ENCODE measurements at places on chromosomes 12 and 14.

DNA sequence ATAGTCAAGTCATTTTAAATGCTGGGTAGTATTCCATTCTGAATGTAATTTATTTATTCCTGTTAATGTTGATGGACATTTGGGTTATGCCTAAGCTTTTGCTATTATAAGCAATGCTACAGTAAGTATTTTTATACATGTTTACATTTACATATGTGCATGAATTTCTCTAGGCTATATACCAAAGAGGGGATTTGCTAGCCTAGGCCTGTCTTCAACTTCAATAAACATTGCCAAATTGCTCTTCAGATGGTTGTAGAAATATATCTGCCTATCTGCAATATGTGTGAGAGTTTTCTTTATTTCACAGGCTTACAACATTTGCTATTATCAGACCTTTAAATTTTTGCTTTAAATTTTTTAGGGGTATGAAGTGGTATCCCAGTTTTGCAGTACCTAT lies 87.0 kb downstream of the MIPOL1 start:
- no peak for DNase-seq

DNA sequence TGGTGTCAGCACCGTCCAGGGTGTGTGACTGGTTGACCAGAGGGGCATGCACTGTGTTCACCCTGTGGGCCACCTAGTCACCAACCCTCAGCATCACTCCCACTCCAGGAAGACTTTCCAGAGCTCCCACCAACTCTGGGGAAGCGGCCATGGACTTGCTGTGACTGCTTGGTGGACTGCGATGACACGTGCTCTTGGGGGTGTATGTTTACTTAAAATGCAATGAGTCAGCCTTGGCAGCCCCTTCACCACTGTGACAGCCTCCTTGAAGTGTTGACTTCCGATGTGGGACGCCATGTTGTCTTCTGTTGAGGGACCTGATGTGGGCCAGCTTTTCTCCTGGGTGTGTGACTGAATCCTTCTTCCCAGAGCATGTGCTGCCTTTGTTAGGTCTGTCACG lies 151.1 kb upstream of the RTL1 start:
- no peak for DNase-seq

- DNase-seq = no peak
These were observed 25.5 kb downstream of the YEATS4 start for GRCh38 chr12:69385038-69385437.

- no peak for DNase-seq
These were observed 201.6 kb upstream of the NUDT4 start for GRCh38 chr12:93176165-93176564.

DNA sequence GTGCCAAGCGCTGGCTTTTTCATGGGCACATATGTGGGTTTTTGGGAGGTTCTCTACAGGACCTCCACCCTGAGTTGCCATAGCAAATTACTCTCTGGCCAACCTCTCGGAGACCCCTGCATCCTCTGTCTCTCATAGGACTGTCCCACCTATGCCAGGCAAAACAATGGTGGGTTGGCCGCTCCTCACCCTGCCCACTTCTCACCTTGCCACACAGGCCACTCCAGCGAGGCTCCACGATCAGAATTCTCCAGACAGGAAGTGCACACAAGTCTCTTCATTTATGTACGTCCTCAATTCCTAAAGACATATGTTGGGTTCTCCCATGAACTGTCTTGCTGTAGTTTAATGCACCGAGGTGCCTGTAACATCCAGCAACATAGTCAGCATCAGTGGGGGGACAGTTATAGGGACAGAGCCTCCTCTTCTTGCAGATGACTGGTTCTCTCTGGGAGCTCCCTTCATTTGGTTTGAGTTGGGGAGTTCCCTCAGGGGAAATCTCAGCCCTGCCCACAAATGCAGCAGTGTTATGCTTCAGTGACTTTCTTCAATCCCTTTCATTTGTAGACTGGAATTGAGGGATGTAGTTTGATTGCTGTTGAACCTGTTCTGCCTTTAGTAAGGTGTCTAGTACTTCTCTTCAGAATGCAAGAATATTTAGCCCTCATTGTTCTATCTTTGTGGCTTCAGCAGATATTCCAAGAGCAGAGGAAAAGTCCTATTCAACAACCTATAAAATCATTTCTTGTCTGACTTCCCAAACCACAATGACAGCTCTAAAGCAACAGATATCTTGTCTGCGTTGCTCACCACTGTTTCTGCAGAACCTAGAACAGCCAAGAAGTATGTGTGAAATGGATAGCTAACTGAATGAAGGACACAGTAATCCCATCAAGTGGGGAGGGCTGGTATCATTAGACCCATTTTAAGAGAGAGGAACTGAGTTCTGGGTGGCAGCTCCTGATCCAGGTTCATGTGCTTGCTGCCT lies 2.8 kb upstream of the LTBP2 start:
- DNase-seq = no peak

DNA sequence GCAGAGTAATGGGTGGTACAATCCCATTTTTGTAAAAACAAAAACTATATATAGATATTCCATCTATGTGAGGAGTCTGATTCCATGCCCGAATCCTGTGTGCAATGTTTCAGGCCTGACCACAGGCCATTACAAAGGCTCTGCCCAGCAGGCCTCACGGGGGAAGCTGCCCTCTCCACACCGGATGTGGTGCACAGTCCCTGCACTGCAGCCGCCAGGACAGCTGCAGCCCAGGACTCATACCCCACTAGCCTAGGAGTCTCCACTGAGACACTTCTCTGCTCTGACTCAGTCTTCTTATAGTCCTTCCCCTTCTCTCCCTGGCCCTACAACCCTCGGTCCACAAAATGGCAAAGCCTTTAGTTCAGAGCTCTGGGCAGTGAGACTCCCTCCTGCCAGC lies 190.4 kb downstream of the PPM1H start:
- DNase-seq = no peak

DNA sequence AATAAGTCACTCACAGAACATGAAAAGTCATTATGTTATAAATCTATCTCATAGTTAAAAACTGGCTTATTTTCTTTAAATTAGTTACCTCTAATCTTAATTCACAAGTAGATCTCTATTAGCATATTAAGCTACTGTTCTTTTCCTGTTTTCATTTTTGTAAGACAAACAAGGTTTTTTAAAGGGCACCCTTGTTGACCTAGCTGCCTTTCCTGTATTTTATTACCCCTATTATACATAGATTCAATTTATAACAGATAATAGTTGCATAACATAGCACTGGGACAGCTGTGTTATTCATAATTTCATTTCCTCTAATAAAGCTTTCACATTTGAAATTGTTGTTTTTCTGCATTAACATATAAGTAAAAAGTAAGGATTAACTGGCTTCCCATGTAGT lies 1500.7 kb upstream of the FLRT2 start:
- no peak for DNase-seq

DNA sequence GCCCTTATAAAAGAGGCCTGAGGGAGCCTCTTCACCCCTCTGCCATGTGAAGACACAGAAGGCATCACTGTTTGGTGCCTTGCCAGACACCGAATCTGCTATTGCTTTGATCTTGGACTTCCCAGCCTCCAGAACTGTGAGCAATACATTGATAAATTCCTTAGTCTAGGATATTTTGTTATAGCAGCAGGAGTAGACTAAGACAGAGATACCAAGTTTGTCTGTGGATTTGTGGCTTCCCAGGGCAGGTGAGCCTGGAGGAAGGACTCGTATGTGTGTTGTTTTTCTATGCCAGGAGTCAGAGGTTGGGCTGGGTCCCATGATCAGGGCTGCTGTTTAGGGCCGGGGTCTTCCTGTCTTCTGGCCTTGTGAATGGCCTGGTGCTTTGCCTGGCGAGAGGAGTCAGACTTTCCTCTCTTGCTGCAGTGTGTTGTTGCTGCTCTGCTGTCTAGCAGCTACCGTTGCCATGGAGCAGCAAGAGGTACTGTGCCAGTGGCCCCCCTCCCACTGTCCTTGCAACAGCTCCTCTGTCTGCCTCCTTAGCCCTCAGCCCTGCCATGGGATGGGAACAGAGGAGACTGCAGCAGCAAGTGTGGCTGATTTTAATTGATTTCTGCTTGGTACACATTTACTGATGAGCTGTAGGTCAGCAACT lies 111.2 kb downstream of the CHST11 start:
- DNase-seq = no peak

GRCh38 chr12:52087961-52088820 lies 8.7 kb downstream of the SMIM41 start:
- no peak for DNase-seq

DNA sequence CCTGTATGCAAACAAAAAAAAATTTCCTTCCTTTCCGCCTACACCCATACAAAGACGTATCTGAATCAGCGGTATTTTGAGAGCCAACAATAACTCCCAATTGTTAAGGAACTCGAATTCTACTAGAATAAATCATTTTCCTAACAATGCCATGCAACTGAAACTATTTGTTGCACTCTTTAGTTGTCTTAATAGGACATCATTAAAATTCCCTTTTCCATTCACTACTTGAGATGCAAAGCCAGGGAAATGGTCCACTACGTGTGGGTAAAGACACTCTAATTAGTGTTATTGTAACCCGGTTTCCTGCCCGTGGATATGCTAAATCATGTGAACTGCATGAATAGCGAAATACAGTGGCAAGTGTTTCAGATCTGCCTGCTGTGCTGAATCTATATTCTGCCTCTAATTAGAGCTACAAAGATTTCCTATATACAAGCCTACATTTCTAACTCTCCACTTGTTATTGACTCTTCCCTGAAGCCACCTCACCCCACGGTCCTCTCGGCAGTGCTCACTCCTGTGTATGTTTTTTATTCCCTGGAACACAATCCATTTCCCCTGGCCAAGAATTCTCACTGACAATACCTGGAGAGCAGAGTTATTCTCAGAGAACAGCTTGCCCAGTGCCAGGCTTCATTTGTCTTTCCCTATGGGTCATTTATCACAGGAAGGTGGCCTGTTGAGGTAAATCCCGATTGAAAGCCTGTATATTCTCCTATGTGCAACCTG lies 168.3 kb downstream of the PAWR start:
- DNase-seq = no peak

- DNase-seq = no peak
These were observed 114.3 kb downstream of the ADCK1 start for GRCh38 chr14:77914073-77914721.

DNA sequence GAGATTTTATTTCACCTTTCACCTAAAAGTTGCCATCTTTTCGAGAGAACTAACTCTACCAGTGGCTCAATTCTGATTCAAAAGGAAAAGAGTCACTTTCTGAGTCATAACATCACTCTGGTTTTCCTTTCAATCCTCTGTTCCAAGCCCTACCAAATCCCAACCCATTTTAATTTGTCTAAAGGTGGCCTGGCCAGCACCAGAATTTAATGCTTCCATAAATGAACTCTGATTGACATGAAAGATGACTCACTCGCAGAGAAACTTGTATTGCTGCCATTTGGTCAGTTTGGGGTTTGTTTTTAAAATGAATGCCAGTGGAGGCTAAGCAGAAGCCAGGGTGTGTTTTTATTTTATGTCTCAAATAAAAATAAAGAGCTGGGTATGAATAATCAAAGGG lies 117.4 kb upstream of the SOX5 start:
- no peak for DNase-seq

GRCh38 chr14:105856676-105857219 lies 330.4 kb downstream of the TMEM121 start:
- no peak for DNase-seq

DNA sequence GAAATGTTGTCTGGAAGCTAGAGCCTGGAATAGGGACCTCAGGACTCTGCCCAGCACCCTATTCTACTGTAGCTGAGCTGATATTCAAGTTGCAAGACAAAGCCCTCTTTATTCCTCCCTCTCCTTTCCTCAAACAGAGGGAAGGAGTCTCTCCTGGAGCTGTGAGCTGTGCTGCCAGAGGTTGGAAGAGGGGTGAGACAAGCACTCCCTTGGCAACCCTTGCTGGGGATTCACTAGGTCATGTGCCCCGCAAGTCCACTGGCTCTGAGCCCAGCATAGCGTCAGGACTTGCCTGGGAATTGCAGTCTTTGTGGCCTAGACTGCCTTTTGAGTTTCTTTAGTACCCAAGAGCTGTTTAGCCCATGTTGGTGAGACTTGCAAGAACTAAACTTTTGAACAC lies 11.4 kb upstream of the ASCL1 start:
- DNase-seq = no peak

GRCh38 chr14:103846097-103846496 lies 1.3 kb downstream of the PPP1R13B start:
- no peak for DNase-seq

- DNase-seq = no peak
These were observed 61.7 kb downstream of the CALM1 start for GRCh38 chr14:90458536-90458935.

- DNase-seq = no peak
These were observed 6.9 kb downstream of the CFAP251 start for GRCh38 chr12:121925358-121925695.

DNA sequence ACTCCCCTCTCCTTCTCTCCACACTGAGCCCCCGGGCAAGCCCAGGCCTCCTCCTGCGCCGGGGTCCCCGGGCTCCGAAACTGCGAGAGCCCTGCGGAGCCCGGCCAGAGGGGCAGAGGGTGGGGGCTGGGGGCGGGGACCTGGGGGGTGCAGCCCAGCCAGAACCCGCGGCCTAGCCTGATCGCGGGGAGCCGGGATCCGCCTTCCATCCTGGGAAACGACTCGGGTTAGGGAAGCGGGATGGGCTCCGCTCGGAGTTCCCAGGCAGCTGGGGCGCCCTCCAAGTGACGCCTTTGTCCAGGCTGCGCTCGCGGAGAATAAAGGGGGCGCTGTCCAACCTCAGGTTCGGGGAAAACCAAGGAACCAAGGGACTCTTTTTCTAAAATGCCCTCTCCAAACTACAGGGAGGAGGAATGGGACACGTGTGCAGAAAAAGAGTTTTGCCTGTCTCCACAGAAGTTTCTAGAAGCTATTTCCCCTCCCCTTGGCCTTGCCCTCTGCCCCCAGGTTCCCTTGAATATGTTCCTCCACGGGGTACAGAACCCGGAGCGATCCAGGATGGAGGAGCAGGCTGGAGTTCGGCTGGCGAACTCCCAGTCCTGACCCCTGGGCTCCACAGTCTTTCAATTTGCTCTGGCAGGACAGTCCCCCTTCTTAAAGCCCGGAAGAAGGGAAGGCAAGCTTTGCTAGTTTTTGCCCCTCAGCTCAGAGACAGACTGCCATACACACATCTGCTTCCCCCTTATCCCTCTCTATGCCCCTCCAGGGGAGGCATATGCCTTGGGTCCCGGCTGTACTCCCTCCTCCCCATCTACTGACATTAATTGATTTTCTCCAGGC lies 13.9 kb downstream of the NKX2-1 start:
- no peak for DNase-seq

DNA sequence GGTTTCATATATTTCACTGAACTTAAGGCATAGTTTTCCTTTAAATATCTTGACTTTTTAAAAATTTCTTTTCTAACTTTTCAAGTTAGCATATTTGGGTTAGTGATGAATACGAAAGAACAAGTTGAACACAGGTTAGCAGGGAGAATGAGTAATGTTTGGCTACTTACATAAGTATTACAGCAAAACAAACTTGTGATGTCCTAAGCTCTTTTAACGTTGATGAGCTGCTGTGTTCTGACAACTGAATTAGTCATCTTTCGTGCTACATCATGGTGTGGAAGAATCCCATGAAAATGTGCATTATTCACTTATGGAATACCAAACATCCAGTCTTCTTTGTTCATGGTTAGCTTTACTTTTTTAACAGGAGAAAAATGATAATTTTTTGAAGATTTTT lies 36.3 kb upstream of the PDZRN4 start:
- no peak for DNase-seq

GRCh38 chr12:15590180-15590826 lies 198.9 kb downstream of the EPS8 start:
- no peak for DNase-seq

- DNase-seq = no peak
These were observed 17.4 kb upstream of the CLMN start for GRCh38 chr14:95337041-95337595.

GRCh38 chr14:65318636-65319506 lies 93.7 kb upstream of the FUT8 start:
- DNase-seq = no peak

GRCh38 chr12:51244269-51244668 lies 5.6 kb downstream of the DAZAP2 start:
- no peak for DNase-seq

GRCh38 chr12:53770281-53770680 lies 18.5 kb upstream of the CISTR start:
- no peak for DNase-seq
